ENCODE measurements at places on chromosomes 5 and 9. TPM values are rescaled to one million over a fixed set of nuclear protein-coding genes. Genes with fewer than 3 reads are reported as not detected.
A peak's percentile ranks its signal among the peaks of the same experiment; 100 is the strongest.

GRCh38 chr5:8924054-8924793 lies 621.7 kb downstream of the SEMA5A start:
- no peak for DNase-seq

GRCh38 chr9:33464045-33464636 lies 9.6 kb downstream of the NOL6 start:
- no peak for DNase-seq

Gene LHX2
- not detected for total RNA-seq

DNA sequence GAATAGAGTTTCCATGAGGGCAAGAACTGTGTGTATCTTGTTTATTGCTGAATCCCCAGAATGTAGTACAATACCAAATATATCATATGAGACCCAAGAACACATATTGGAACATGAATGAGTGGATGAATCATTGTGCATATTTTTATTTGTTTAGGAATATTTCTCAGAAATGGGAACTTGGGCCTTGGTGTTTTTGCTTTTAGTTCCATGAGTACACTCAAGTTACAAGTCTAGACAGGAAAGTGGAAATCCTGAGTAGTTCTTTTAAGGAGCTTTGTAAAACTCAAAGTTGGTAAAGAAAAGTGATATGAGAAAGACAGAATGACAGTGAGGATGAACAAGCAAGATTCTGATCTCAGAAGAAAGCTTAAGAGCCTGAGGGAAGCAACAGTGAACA lies 647.0 kb downstream of the EFNA5 start:
- no peak for DNase-seq

DNA sequence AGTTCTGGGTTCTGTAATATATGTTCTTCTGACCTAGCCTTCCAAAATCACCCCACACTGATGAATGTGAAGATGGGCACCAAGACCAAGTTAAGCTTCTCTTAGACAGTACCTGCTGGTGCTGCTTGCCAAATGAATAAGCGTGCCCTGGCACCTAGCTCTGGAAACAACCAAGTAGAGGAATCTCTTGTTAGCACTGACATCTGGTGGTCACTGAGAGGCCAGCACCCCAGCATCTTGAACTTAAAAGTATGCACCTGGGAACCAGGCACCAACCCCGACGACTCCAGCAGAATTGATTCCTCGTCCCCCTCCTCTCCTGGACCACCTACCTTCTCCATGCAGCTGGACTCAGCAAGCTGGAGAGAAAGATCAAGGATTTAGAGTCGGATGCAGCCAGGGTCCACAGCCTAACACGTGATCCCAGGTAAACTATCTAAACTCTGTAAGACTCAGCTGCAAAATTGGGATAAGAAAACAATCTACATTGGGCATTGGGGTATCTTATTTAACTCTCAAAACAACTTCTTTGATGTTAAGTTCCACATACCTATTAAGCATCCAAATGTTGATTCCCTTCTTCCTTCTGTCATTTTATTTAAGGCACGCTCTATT lies 89.8 kb downstream of the SLC1A3 start:
- DNase-seq, result peak; percentile 19

- no peak for DNase-seq
These were observed 218.0 kb downstream of the DCP2 start for GRCh38 chr5:113194591-113194990.

DNA sequence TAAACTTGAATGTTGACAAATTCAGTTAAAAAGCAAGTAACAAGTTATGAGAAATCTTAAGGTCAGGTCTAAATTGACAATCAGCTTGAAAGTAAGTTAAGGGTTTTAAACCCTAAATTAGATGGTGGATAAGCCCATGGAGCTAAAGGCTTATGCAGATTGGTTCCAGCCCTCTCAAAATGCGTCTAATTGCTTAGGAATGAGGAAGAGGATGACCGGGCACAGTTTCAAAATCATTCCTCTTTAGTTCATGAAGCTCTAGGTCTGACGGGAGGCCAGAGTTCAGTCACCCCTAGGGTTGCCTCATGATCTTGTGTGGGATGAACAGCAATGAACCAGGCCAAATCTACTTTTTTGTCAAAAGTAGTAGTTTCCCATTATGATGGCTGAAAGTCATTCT lies 75.4 kb downstream of the SLC38A9 start:
- peak; percentile 56 for DNase-seq

Gene GIN1
- total RNA-seq, result 5.0 TPM

GRCh38 chr5:150180241-150181026 lies 9.4 kb upstream of the SLC6A7 start:
- DNase-seq, result no peak

DNA sequence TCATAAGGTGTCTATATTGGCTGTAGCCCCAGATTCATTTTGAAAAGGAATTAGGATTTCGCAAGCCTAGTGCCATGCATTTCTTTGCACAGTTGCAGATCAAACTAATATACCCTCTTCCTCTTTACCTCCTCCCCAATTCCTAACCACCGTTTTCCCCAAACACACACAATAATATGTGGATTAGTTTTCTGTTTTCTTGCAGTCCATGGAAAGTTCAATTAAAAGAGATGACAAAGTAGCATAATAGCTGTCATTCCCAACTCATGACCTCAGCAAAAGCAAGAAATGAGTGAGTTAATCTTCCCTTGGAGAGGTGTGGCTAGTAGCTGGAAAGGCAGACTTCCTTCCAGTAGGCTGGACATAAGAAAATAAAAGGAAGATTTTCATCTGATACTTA lies 349.1 kb downstream of the TMEM232 start:
- no peak for DNase-seq

Gene SAXO1
- total RNA-seq, result not detected

GRCh38 chr9:131727795-131728545 lies 11.9 kb downstream of the RAPGEF1 start:
- DNase-seq, result no peak

DNA sequence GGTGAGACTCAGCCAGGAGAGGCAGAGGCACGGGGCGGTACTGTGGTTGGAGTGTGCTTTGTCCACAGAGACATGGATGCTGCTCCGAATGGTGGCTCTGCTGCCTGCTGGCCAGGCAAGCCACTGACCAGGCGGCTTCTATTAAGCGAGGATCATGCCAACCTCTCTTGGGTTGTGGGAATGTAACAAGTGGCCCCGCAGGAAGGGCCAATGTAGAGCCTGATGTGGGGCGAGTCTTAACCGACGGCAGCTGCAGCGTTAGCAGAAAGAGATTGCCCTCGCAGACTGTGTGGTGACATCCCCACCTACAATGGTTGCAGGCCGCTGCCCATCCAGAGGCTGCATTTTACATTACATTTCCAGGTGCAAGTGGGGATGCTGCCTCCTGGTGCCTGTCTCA lies 46.6 kb upstream of the SLC25A51 start:
- DNase-seq, result no peak

- no peak for DNase-seq
These were observed 536 bp downstream of the PCDHAC1 start for GRCh38 chr5:140926443-140927227.

GRCh38 chr9:100229561-100229960 lies 123.2 kb downstream of the TEX10 start:
- no peak for DNase-seq

GRCh38 chr5:167107684-167108083 lies 1183.8 kb upstream of the WWC1 start:
- DNase-seq, result no peak

Gene CNTLN
- total RNA-seq, result 5.6 TPM

GRCh38 chr9:87381746-87382145 lies 115.9 kb upstream of the DAPK1 start:
- DNase-seq, result no peak

- DNase-seq, result no peak
These were observed 11.9 kb downstream of the TUT7 start for GRCh38 chr9:86342269-86342668.

Gene DDX46
- total RNA-seq, result 35.0 TPM

- DNase-seq, result no peak
These were observed 15.5 kb downstream of the ACER2 start for GRCh38 chr9:19424176-19424779.

Gene IFNA2
- total RNA-seq, result not detected

DNA sequence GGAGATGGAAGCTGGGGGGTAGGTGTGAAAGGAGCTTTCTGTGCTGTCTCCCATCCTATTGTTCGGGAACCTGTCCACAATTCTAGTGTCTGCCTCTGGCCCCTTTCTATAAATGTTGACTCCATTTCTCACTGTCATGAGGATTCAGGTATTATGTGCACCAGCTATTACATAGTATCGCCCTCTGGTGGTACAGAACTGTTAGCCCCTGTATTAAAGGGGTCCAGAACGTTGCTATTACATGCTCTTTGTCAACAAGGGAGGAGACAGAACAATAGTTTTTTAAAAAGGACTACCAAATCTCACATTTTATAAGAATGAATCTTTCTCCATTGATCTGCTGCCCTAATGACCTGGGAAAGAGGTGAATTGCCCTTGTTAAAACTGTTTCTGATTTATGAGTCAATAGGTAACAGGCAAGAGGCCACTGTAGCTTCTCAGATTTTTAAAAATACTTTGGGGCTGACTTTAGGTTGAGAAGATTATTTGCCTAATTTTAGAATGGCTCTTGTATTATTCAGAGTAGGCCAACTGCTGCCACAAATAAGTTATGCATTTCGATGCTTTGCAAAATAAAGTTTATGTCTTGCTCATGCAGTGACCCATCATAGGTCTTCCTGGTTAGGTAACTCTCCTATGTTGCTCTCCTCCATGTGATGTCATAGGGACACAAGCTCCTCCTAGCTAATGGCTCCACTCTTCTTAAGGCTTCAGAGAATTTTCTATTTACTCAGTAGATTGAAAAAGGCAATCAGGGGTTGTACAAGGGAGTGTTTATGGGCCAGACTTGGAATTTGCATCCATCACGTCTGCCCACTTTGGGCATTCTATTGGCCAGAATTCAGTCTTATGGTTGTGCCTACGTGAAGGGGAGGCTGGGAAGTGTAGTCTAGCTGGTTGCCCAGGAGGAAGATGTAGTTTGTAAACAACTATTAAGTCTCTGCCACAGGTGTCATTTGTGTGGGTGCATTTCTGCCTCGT lies 20.8 kb downstream of the DCANP1 start:
- no peak for DNase-seq

Gene PCDHGB3
- 1.1 TPM for total RNA-seq

- DNase-seq, result no peak
These were observed 632.4 kb upstream of the TYRP1 start for GRCh38 chr9:12060811-12061210.

GRCh38 chr5:162209005-162209605 lies 141.5 kb downstream of the GABRG2 start:
- DNase-seq, result peak; percentile 3

Gene PCSK5
- total RNA-seq, result 23.2 TPM

- no peak for DNase-seq
These were observed 306 bp downstream of the TRUB2 start for GRCh38 chr9:128321879-128322403.

DNA sequence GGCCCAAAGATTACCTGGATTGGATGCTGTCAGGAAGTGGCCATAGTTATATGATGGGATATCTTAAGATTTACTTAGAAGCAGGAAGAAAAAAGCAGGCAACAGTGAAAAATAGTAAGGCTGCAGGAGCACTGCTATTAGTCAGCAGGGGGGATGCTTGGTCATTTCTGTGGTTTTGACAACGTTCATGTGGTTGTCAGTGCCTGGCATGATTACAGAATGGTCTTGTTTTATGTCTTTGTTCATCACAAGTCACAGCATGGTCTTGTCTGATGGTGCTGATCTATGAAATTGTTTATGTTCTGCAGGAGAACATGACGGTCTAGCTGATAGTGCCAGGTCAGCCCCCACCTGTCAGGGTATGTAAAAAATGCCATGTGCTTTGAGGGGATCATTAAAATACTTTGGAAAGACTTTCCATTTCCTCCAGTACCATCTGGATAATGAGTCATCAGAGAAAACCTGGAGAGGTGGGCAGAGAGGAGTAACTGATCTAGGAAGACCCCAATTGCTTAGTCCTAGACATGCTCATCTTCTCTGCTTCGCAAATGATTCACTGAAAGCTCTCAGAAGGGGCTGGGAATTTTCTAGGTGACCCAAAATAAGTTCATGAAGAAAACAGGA lies 48.5 kb downstream of the PLGRKT start:
- DNase-seq, result peak; percentile 27

Gene TICAM2
- total RNA-seq, result 1.2 TPM
